ENCODE measurements at places on chromosomes 6 and 20.

DNA sequence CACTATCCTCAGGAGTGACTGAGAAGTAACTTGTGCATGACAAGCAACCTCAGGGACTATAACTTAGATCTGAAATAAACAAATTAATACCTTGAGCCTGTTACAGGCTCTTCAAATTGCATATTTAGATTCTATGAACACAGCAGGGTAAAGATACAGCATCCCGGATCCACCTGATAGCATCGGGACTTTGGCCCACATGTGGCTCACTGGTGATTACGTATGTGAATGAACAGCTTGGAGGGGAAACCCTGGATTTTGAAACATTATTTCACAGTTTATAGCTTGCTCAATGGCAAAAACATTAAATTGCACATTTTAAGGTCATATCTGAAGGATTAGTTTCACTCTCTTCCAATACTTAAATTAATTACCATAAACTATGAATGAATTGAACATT lies 133.2 kb downstream of the KHDRBS2 start:
- no peak for DNase-seq

DNA sequence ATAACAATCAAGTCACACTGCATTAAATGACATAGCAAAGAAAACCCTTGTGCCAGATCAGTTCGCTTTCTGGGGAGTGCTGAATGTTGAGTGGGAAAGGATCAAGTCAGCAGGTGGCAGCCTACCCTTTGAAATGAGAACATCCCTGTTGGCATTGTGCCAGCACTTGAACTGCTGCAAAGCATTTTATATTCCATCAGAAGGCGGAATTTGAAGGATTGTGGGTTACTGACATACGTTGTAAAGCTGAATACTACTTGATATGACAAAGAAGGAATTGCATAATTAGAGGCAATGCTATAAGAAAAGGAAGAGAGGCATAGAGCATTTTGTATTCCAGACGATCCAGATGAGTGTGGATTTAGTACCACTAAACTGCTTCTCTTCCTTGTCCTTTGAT lies 26.5 kb downstream of the BCKDHB start:
- peak; percentile 24 for DNase-seq

DNA sequence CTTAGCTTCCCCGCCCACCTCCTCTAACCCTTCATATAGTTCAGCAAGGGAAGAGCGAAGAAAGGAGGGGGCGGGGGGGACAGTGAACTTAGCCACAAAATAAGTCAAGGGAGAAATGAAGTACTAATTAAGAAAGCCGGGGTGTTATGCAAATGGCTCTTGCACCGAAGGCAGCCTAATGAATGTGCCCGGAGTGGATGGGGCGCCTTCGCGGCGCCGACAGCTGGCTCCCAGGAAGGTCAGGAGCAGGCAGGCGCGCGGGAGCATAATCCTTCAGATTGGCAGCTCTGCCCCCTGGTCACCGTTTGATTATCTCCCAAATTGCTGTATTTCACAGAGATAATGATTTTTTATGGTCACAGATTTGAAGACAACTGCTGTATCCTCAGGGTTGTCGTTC lies 395.1 kb downstream of the TFAP2B start:
- DNase-seq = no peak

GRCh38 chr6:98904096-98904495 lies 43.6 kb downstream of the FBXL4 start:
- DNase-seq = no peak

DNA sequence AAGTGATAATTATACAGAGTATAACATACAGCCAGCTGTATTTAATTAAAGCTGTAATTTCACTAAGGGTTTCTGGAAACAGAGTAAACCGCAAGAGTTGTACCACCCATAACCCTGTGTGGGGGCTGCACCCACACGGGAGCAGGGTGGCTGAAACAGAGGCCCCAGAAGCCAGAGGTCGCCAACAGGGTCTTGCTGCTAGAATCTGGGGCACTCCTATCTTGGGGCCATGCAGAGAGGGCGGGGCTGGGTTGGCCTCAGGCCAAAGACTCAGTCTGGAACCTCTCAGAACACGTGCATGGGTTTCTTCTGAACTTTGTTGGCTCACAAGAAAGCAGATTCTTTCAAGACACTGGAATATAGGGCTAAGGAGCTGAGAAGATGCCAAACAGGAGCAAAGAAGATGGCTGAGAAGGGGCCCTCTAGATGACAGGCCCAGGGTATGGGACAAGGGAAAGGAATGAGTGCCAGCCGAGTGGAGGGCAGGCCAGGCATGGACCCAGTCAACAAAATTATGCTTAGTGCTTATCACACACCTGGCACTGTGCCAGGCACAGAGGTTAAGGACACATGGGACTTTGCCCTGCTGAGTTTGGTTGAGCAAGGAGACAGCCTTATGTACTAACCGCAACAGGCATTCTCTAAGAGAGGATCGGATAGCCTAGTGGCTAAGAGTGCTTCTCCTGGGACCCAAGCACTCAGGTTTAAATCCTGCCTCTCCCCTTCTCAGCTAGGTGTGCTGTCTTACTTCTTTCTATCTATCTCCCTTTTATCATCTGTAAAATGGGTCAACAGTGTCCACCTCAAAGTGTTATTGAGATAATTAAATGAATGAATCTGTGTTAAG lies 96.6 kb upstream of the FOXP4 start:
- no peak for DNase-seq

DNA sequence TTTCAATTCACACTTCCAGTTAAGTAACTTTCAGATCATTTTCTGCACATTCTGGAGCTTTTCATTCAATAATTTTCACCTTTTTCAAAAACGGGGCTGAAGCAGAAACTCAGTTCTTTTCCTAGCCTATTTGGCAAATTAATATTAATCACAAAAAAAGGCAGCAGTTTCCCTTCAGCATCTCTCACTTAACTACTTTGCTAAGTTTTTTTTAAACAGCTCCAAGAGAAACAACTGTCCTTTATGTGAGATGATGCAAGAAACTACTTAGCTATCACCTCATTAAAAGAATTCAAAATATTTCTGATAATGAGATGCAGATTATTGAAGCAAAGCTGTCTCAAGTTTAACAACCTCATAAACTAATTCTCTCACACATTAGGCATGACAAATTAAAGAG lies 11.8 kb downstream of the CASS4 start:
- DNase-seq = no peak

GRCh38 chr6:68544450-68544849 lies 90.6 kb upstream of the ADGRB3 start:
- no peak for DNase-seq

GRCh38 chr20:59605601-59606364 lies 1.4 kb downstream of the PHACTR3 start:
- DNase-seq = no peak

DNA sequence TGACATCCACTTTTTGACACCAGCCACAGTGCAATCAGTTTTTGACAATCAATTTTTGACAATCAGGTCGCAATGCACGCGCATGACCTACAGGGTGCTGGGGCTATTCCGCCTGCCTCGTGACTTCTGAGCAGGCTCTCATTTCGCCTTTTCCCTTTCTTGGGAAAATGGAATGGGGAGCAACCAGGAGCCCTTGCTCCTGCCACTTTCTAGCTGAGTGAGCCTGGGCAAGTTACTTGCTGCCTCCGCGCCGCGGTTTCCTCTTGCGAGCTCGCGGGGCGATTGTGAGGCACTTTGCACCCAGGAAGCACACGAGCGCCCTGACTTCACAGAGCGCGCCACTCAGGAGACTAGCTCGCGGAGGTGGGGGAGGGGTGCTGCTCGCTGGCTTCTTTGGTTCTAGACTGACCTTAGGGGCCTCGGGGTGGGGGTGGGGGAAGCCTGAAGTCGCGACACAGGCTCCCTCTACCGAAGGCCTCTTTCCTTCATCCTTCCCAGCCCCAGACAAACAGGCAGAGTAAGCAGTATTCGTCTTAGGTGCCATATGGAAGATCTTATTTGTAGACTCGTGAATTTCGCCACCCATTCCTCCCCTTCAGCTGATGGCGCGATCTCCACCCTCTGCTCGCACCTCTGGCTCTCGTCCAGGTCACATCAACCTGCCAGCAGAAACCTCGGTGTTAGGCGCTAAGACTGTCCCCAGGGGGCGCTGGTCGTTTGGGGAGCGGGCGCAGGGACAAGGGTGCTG lies 4.6 kb downstream of the TP53TG5 start:
- DNase-seq = peak; percentile 52

DNA sequence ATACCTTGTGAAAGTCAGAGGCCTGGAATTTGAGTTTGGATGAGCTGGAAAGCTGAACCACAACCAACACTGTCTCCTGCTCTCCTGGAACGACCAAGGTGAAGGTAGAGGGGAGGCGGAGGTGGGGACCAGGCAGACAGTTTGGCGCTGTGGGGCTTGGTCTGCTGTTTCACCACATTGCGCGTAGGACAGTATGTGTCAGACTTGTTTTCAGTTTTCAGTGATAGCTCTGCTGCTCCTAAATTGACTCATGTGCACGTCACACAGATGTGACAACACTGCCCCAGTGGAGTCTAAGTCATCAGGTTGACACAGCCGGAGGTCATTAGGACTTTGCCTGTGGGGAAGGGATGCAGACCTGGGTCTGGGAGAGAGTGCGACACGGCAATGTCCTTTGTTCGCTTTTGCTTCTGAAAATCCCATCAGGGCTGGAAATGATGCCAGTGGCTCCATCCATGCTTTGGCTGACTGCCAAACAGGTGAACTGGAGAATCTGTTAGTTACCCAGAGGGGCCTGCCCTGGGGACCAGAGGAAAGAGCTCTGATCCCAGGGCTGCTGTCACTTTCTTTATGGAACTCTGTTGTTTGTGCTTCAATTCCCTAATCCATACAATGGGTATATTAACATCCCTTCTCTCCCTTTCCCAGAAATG lies 255.5 kb downstream of the CDC5L start:
- DNase-seq = no peak

GRCh38 chr6:3431994-3432393 lies 24.9 kb downstream of the SLC22A23 start:
- no peak for DNase-seq

DNA sequence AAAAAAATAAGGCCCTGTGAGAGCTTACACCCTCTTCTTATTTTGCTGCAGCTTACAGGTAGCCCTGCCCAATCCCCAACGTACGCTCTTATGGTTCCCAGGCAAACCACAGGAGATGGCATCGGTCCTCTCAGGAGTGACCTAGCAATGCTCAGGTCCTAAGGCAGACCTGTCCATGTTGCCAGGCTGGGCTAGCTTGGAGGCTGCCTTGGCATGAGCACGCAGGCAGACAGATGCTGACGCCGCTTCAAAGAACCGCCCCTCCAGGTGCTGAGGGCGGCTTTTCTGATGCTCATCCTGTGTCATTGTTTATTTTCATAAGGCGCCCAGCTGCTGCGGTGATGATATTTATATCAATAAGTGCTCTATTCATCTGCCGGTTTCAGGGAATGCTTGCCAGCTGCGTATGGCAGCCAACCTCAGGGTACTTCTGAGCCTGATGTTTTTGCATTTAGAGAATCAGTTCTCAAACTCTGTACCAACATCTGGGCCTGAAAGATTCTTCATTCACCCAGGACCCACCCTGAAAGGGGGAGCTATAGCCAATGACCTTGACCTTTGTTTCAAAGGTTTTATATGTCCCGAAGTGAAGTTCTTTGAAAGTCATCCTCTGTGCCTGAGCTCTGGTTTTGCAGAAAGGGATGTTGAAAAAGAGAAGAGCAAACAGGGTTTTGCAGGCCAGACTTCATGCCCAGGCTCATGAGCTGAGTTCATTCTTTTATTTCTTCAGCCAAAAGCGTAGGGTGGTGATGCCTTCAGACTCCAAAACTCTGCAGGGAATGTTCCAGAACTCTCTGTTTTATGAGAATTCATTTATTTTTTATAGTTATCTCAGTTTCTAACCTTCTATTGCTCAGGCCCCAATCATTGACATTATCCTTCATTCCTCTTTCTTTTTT lies 475.6 kb upstream of the CHD6 start:
- DNase-seq = no peak

DNA sequence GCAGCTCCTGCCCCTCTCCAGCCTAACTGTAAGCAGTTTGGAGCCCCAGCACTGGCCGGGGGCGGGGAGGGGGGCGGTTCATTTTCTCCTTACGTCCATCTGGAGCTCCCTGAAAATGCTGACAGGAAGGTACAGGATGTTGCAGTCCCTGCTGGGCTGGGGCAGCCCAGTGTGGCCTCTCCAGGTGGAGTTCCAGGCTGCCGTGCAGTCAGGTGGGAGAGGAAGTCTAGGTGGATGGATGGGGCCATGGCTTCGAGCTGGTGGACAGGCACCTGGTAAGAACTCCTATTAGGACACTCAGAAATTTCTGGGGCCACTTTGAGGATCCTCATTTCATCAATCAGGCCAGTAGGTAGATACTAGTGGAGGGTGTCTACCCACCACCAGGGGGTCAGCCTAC lies 295.2 kb downstream of the CDH26 start:
- no peak for DNase-seq

GRCh38 chr6:15999201-15999600 lies 129.7 kb upstream of the MYLIP start:
- DNase-seq = no peak

- no peak for DNase-seq
These were observed 24.5 kb upstream of the TCP11 start for GRCh38 chr6:35165630-35166071.

DNA sequence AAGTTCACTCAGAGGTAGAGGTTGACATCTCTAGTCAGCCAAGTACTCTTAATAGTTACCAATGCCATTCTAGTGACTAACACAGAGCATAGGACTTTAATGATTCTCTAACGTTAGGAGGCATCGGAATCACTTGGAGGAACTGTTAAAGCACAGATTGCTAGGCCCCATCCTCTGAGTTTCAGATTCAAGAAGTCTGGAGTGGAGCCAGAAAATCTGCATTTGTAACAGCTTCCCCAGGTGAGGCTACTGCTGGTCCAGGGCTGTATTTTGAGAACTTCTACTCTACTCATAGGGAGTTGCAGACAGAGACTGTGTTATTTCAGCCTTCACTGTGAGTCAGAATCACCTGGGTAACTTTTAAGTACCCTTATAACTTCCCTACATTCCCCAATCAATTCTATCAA lies 5.7 kb downstream of the LMBRD1 start:
- DNase-seq = no peak

DNA sequence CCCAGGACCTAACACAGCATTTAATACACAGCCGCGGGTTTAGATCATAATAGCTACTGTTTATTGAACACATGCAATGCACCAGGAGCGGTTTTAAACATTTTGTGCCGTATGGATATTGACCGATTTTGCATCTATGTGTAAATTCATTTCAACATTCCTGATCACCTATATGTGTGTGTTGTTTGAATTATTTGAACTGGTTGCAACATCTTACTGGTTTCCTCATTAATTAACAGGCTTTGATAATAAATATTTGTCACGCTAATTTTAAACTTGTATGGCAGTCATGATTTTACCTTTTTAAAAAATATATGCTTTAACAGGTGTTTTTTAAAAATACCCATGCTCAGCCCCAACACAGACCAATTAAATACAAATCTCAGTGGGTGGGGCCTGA lies 35.8 kb downstream of the CPNE5 start:
- no peak for DNase-seq

- no peak for DNase-seq
These were observed 118.1 kb downstream of the SYNDIG1 start for GRCh38 chr20:24587384-24588046.
